ENCODE measurements at places on chromosomes 1 and 21.

- peak; percentile 92 for DNase-seq
Observed at GRCh38 chr1:12618965-12619791, 1.2 kb upstream of the DHRS3 start.

DNA sequence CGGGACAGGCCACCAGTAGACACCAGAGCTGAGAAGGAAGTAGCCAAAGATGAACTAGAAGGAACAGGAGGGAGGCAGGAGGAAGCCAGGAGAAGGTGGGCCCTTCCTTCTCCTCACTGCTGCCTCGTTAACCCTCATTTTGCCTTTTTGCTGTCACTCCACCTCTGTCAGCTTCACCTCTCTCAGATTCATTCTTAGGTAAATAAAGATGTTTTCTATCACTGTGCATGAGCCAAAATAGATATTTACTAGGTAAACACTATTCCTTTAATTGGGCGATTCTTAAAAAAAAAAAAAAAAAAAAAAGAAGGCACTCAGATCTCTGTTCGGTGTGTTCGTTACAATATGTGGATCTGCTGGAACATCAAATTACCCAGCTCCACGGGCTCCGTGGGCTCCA is 112.3 kb downstream of the GLUL start:
- DNase-seq, result no peak

DNA sequence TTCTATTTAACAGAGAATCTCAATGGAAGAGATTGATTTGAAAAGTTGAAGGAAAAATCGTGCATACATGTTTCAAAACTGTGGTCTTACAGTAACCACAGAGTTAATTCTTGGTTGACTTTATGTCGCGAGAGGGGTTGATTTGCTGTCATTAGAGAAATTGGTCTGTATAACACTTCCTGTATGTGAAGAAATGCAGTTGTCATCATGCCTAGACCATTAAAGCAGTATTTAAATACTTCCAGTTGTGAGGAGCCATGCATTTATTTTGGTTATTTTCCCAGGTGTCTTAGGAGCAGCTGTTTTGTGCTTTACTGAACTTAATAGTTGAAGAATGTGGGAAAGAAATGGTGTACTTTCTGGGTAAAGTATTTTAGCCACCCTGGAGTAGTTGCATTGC is 76.2 kb downstream of the NFIA start:
- peak; percentile 71 for DNase-seq

GRCh38 chr1:160855181-160855981 is 7.3 kb downstream of the CD244 start:
- DNase-seq, result no peak

DNA sequence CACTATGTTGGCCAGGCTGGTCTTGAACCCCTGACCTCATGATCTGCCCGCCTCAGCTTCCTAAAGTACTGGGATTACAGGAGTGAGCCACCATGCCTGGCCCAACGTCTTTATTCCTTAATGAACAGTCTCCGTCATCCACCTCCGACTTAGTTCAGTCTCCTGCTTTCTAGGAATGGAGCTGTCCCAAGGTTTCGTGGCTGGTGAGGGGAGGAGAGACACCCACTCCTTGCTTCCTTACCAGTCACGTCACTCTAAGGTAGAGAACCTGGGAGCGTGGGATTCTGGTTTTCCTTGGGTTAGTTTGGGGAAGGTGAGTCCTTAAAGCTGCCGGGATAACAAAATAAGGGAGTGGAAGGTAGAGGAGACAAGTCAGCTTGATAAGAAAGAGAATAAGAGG is 55.0 kb upstream of the ATP2B4 start:
- DNase-seq, result no peak

GRCh38 chr1:2384941-2385481 is 6.3 kb downstream of the MORN1 start:
- DNase-seq, result no peak

- no peak for DNase-seq
Observed at GRCh38 chr21:46636550-46637285, 1.2 kb downstream of the PRMT2 start.

GRCh38 chr1:233614743-233615521 is 1.0 kb downstream of the KCNK1 start:
- DNase-seq, result no peak

DNA sequence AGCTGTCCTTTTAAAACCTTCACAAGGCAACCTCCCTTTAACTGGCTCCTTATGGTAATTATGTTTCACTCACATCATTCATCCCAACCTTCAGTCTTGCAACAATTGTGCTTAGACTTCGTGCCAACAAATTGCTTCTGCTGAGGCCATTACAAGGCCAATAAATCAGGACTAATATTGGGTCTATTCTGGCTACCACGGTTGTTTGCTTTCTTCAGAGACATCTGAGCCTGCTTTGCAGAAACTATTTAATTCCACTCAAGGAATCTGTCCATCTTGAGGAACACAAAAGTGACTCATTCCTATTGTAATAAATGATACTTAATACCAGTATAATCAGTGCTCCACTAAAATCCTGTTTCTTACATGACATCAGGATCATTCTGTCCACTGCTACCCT is 2.6 kb upstream of the GSTM4 start:
- peak; percentile 17 for DNase-seq

- no peak for DNase-seq
Observed at GRCh38 chr1:57897581-57897980, 473.7 kb upstream of the DAB1 start.

GRCh38 chr1:206809504-206810084 is 37.3 kb upstream of the IL10 start:
- peak; percentile 47 for DNase-seq

- peak; percentile 90 for DNase-seq
Observed at GRCh38 chr1:167714098-167714438, 7.7 kb upstream of the MPZL1 start.

DNA sequence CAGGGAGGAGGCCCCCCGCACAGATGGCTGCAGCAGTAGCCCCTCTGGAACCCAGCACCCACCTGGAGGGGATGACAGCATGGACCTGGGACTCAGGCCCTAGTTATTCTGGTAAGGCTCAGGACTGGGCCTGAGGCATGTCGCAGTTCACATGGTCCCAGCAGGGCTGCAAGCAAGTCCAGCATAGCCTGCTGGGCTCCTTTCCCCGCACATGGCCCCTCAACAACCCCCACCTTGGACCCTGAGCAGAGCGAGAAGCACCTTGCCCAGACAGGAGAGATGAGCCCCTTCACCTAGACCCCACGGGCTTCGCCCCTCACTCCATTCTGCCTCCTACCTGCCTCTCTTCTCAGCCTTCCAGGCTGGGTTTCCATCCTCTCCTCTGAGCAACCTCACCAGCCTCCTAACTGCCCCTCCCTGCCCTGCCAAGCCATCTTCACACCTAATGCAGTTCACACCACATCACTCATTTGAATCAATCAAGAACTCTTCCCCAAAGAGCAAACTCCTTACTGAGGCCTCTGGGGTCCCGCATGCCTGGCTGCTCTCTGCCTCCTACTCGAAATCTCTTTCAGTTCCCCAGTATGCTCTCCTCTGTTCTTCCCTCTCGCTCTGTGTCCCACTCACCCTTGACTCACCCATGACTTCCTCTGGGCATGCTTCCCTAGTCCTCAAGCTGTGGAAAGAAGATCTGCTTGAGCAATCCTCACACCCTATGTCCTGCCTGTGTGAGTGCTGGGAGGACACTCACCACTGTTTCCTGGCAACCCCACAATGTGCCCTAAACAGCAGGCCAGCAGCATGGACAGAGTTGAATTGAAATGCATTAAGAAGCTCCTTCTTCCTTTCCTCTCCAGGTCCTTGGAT is 9.4 kb upstream of the THEMIS2 start:
- DNase-seq, result peak; percentile 99

DNA sequence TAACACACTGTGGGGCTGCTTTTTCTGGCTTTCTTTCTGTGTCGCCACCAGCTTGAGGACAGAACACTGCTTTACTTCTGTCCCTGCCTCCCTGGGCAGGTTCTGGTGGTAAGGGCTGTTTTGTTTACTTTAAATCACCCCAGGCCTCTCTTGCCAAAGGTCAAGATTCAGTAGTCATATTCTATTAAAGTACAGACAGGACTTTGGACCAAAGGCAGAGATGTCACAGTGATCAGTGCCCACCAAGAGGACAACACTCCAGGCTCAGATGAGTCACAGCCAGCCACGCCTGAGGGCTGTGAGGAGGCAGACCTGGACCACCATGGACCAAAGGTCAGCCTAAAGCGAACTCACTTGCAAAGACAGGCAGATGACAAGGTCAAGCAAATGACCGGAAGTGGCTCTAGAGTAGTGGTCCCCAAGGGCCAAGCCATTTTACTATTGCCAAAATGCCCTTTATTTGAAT is 200.0 kb downstream of the RHOU start:
- no peak for DNase-seq

GRCh38 chr21:38244885-38245869 is 11.6 kb upstream of the KCNJ15 start:
- peak; percentile 99 for DNase-seq

DNA sequence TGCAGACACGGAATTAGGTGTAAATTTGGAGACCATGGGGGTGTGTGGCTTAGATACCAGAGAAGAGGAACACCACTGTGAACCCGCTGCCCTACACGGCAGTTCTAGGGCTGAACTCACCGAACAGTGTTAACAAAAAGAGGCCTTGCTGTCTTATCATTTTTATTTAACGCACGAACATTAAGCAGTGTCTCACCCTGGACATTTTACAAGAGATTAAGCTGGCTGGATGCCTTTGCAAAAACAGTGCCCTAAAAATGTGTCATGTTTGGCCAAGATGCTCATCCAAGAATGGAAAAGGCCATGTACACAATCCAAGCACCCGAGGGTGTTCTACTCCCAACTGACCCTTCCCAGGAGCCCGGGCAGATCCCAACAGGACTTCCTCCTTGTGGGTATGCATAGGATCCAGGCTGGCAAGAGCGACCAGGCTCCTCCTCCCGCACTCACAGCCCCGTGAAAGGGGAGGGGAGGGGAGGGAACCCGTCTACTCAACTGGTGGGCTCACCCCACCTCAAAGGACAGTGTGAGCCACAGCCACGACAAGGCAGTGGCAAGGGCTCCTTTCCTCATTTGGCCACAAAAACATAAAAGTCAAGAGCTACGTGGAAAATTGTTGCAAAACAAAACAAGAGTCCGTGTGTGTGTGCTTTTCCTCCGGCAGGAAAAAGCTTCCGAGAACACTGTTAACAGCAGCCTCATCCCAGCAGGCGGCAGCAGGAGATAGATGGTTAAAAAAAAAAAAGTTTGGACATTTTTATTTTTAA is 20.3 kb downstream of the C2CD2 start:
- DNase-seq, result peak; percentile 68

DNA sequence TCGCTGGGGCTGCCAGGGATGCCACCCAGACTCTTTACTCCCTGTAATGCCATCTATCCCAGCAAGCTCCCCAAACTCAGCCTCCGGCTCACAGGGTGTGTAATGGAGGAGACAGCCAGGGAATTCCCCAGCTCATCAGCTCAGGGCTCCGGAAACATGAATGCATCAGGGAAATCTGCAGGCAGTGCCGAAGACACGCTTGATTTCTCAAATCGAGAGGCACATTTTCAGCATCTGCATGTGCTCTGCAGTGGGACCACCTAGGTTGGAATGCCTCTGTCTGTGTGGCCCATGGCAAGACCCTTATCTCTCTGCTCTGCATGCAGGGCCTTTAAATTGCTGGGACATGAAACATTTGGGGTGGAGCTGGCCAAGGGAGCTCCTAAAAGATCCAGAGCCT is 170.1 kb downstream of the TRABD2B start:
- no peak for DNase-seq

DNA sequence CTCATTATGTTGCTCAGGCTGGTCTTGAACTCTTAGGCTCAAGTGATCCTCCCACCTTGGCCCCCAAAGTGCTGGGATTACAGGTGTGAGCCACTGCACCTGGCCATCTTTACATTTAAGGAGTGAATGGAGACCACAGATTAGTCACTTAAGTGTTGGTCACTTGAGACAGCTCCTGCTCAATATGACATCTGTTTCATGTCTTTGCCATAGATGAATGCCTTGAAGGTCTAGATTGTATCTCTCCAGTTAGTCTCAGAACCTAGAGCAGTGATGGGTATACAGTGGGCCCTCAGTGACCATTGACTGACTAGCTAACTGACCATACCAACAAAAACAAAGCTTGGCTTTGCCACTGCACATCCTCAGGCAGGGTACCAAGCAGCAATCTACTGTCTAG is 15.3 kb downstream of the BCL9 start:
- no peak for DNase-seq

DNA sequence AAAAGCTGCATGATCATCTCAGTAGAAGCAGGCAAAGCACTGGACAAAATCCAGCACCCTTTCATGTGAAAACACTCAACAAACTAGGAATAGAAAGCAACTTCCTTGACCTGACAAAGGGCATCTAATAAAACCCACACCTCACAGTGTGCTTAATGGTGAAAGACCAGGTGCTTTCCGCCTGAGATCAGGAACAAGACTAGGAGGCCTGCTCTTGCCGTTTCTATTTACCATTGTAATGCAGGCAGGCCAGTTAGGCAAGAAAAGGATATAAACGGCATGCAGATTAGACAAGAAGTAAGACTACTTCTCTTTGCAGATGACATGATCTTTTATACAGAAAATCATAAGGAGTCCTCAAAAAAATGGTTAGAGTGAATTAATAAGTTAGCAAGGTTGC is 37.2 kb downstream of the SLC37A1 start:
- no peak for DNase-seq

GRCh38 chr21:32457360-32457840 is 44.9 kb downstream of the EVA1C start:
- DNase-seq, result peak; percentile 23

DNA sequence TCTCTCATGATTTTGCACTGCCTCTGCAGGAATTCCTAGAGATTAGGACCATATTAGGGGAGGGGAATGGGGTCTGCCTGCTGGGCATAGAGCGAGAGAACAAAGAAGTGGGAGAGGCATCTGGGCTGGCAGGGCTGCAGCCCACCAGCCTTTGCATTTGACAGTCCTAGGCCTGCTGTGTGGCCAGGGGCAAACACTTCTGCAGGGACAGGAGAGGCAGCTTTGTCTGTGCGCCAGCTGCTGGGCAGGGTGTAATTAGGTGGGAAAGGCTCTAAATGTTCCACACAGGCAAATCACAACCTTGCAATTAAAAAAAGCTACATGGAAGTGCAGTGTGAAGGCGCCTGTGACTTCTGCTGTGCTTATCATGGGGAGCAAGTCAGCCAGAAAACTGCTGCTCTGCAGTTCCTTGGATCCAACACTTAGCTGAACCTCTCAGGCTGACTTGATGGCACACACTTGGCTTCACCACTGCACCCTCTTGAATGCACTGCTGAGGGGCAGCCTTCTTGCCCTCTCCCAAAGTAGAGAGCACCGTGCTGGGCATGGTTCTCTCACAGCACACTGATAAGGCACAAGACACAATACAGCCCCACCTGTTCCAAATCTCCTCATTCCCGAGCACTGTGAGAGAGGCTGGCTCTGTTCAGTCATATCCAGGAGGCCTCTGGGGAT is 73.6 kb upstream of the TLR5 start:
- DNase-seq, result no peak

DNA sequence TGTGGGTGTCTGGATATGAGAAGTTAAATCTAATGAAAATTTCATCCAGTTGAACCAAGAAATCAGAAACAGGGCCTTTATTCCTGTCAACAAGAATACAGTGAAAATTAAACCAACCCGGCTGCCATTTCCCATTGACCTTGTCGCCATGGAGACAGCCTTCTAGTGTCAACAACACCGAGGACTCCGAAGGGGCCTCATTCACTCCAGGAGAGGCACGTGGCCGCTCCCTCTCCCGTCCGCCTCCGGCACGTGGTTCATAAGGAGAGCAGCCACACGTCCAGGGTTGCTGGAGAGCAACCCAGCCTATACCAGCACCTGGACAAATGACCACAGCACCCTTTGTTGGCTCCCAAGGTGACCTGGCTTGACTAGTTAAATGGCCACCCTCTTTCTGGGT is 120.3 kb upstream of the VAMP3 start:
- no peak for DNase-seq

- no peak for DNase-seq
Observed at GRCh38 chr1:66945316-66945715, 20.5 kb downstream of the MIER1 start.
